AG04450 (cell line): ENCODE measurements at places on chromosomes 12 and 14.

DNA sequence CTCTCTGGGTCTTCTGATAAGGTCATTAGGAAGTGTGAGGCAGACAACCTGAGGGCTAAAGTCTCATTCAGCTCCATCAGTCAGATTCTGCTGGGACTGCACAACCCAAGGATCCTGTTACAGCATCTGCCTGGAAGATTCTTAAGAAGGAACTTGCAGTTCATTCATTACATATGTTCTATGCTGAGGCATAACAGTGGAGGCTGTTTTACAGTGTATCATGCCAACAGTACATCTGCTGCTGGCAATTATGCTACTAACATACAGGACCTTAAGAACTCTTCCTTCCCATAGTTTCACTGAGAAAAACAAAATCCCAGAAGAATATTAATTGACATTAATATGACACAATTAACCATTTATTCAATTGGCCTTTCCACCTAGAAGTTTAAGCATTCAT lies 968.6 kb downstream of the DIO2 start:
- no peak for DNase-seq

DNA sequence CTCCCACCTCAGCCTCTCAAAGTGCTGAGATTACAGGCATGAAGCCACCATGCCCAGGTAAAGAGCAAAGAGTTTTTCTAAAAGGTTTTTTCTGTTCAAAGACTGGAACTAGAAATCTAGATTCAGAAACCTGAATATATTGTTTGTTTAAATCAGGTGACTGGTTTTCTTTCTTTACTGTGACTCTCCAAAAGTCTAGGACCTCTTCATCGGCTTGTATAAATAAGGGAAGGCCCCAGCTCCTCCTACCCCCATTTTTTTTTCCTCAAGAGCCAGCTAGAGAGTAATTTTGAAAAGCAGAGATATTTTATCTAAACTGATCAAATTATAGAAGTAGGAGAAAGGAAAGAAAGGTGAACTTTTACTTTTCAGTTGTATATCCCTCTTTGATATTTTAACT lies 48.0 kb downstream of the TMEM116 start:
- DNase-seq, result no peak

DNA sequence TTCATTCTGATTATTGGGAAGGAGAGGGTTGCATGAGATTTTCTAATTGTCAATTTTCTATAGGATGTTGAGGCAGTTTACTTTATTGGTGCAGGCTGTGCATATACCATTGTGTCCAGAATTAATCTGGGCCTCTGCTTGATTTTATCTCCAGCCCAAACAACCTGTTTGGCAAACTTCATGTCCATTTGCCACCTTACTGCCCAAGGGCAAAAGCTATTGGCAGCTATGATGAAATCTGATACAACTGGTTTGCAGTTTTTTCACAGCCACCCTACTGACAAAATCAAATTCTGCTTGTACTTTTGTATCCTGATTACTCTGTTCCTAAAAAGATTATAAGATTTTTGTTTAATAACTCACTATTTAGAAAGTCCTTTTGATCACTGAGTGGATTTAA lies 789.2 kb upstream of the FBXO33 start:
- no peak for DNase-seq

- DNase-seq, result peak; percentile 88
Measured at GRCh38 chr14:52998376-52999015, 47.6 kb upstream of the FERMT2 start.

GRCh38 chr14:60758885-60759284 lies 24.3 kb downstream of the MNAT1 start:
- no peak for DNase-seq

- peak; percentile 21 for DNase-seq
Measured at GRCh38 chr12:32454075-32454474, 54.7 kb downstream of the FGD4 start.

DNA sequence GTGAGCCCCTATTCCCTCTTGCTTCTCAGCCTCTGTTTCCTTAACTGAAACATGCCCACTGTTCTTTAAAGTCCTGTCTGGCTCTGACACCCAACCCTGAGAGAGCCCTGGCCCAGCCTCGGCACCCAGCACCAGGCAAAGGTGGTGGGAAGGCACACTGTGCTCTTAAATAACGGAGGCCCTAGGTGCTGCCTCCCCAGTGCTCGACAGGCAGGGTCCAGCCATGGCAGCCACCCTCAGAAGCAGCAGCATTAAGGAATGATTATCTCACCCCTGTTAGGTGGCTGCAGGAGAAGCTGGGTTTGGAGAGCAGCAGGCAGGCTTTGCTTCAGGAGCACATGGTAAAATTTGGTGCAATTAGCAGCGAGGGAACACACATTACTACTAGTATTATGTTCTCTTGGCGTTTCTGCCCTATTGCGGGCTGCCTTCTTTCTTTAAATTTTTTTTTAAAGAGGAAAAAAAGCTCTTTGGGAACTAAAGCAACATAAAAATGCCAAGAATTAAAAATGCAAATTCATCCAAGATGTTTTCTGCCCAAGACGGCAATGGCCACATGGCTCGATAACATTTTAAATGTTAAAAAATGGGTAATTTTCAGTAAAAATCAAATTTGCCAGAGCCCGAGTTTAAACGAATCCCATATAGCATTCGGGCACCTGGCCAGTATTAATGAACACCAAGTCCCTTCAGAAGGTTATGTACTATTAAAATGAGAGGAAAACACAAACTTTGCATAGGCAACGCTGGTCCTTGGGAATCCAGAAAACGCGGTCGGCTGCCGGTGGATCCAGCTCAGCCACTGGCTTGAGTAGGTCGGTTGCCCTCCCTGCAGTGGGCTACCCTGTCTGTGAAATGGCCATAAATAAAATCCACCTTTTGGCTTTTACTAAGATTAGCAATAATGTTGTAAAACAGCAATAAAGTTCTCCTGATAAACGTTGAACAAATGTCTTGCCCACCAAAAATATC lies 152.2 kb downstream of the BCL11B start:
- no peak for DNase-seq

DNA sequence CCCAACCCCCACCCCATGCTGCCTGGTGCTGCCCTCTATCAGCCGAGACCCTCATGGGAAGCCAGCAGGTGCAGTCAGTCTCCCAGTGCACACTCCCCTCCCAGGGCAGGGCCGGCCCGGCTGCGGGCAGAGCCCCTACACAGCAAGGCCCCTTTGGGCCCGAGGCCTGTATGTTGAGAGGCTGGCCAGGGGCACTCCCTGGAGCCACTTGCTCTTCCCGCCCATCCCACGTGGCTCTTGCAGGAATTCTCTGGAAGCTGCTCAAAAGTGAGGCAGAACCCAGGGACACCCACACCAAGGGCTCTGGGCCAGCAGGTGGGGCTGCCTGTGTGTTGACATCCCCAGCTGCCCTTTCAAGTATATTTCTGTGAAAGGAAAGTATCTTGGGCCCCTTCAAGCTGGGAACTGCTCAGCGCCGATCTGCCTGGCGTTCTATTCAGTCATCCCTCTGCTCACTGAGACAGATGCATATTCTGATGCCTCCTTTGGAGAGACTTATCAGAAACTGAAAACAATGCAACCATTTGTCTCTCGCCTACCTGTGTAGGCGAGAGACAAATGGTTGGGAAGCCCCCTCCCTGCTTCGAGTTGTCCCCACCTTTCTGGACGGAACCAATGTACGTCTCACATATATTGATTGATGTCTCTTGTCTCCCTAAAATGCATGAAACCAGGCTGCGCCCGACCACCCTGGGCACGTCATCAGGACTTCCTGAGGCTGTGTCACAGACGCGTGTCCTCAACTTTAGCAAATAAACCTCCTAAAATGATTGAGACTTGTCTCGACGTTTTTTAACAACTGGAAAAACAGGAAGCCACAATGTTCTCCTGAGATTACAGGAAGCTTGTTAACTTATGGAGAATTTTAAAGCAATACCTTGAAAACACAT lies 6.0 kb downstream of the GPR132 start:
- DNase-seq, result no peak

GRCh38 chr12:3273409-3273853 lies 196.3 kb downstream of the TSPAN9 start:
- no peak for DNase-seq
